Activated CD4-positive, alpha-beta memory T cell treated with anti-CD3 and anti-CD28 coated beads for 36 hours (primary cell): ENCODE measurements at places on chromosomes 12 and 14. TPM values are rescaled to one million over a fixed set of nuclear protein-coding genes. Genes with fewer than 3 reads are reported as not detected.

Gene KRT74
- total RNA-seq: not detected

Gene ADAM20
- total RNA-seq: 0.38 TPM

Gene RNFT2
- total RNA-seq: 15.8 TPM

Gene GALNT4
- total RNA-seq: 6.0 TPM

Gene MEG3
- total RNA-seq: not detected

DNA sequence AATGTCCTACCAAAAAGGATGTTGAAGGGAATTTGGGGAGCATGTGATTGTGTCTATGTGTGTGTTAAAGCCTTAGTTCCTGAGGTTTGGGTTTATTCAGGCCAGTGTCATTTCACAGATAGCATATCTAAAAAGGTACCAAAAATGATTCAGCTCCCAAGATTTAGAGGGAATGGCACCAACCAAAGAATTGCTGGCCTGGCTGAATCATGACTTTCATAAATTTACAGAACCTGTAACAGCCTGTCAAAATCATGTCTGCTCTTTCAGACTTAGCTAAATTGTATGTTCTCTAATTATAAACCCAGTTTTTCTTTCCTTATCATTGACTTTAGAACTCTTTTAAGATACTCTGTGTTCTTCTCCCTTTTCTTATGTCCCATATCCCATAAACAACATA, 231.5 kb downstream of the NUBPL start:
- DNase-seq: no peak

- no peak for DNase-seq
Measured at GRCh38 chr14:73266317-73266716, 29.0 kb downstream of the PAPLN start.

DNA sequence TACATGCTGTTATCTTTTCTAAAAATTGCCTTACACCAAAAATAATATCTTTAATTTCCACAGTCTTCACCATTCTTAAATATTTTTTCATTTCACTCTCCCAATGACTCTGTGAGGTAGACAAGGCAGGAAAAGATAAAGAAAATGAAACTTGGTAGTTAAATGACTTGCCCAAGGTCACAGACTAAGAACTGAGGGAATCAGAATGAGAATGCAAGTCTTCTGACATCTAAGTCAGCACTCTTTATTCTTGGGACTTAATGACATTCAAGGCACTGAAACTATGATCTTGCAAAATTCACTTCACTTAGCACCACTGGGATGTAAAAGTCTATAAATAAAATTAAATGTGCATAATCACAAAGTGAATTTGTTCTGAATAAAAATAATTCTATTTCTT, 104.5 kb downstream of the SLC2A13 start:
- no peak for DNase-seq

- DNase-seq: no peak
Measured at GRCh38 chr14:53663709-53664108, 292.9 kb downstream of the BMP4 start.

DNA sequence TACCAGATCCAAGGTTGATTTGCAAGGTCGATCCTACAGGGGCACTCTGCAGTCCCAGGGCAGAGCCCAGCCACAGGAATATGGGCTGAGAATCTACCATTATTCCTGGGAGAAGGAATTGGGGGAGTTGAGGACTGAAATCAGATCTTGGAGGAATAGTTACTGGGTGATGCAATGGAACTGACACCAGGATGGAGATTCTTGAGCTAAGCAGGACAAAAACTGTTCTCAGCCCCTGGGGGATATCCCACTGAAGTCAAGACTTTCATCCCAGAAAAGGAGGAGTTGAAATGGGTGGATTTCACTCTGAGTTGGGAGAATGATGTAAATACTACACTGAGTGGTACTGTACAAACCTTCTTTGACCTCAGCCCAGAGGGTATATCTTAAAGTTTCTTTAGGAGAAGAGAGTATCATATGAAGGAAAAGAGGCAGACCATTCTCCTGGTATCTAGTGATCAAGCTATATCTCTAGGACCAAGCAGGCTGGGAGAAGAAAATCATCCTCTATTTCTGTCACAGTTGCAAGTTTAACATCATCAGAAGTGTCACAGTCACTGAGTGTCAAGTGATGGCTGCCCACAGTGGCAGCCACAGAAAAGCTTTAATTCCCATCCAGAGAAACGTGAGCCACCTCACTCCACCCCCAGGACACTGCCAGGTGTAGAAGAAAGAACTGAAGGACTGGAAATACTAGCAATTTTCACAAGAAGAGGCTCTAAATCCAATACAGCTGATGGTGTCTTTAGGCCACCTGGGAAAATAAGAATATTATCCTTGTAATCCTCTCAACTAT, 181.9 kb downstream of the NUAK1 start:
- no peak for DNase-seq

- no peak for DNase-seq
Measured at GRCh38 chr14:69473260-69473659, 11.3 kb upstream of the PLEKHD1 start.

GRCh38 chr14:68653108-68653507, 139.8 kb downstream of the ZFP36L1 start:
- no peak for DNase-seq

DNA sequence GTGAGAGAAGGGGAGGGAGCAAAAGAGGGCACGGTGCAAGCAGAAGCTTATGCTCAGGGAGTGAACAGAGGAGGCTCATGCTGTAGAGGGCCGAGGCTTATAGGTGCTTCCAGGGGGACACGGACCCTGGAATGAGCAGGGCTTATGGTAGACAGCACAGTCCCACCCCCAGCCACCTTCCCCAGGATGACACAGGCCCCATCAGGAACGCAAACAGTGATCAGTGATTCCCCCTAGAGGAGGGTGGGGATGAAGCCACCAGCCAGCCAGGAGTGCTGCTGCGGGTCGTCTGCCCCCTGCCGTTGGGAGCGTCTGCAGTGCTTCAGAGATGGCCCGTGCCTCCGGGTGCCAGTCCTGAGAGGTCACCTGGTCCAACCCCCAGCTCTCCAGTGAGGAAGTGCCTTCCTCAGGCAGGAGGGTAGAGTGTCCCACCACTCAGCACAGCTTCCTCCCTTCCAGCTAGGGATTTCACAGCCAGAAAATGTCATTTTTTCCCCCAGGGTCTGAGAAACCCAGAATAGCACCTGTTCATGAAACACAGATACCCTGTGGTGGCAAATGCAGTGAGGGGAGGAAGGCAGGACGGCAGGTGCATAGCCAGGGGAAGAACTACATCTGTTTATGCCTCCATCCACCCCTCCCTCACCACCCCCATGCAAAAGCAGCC, 60.7 kb downstream of the SLC6A12 start:
- DNase-seq: peak; percentile 73

GRCh38 chr12:53994009-53994263, 6.0 kb upstream of the HOXC9 start:
- no peak for DNase-seq

DNA sequence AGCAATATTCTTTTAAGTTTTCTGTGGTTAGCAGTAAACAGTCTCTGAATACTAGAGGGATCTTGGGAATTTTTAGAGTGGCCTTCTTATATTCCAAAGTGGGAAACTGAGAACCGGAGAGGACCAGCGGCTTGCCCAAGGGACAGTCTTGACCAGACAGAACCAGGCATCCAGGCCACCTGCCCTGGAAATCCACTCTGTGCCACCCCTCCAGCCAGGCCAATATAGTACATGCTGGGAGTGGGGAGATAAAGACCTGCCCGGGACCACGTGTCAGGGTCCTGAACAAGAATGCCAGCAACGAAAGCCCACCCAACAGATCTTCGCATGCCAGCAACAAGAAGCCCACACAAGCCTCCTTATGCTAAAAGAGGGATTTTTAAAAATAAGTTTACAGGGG, 49.4 kb upstream of the RIN3 start:
- no peak for DNase-seq

- DNase-seq: no peak
Measured at GRCh38 chr12:39390752-39391151, 52.2 kb downstream of the KIF21A start.
